ENCODE measurements at places on chromosomes 4 and X.

DNA sequence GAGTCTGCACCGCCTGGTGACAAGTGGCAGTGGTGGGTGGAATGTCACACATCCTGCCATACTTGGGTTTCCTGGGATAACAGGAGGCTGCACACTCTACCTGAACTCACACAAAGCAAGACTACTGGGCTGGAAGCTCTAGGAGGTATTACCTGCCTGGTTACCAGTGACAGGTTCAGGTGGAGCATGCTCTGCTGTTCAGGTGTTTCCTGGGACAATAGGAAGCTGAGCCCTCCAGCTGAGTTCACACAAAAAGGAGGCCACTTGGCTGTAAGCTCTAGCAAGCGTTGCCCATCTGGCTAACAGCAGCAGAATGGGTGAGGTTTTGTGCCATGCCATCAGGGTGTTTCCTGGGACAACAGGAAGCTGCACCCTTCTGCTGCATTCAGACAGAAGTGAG is 17.4 kb upstream of the UGT2B7 start:
- DNase-seq = no peak

- DNase-seq = no peak
Measured at GRCh38 chr4:17128268-17128667, 229.8 kb upstream of the LDB2 start.

- DNase-seq = no peak
Measured at GRCh38 chr4:110616238-110617074, 6.4 kb downstream of the PITX2 start.

- DNase-seq = no peak
Measured at GRCh38 chr4:163875327-163875726, 380.8 kb downstream of the TMA16 start.

DNA sequence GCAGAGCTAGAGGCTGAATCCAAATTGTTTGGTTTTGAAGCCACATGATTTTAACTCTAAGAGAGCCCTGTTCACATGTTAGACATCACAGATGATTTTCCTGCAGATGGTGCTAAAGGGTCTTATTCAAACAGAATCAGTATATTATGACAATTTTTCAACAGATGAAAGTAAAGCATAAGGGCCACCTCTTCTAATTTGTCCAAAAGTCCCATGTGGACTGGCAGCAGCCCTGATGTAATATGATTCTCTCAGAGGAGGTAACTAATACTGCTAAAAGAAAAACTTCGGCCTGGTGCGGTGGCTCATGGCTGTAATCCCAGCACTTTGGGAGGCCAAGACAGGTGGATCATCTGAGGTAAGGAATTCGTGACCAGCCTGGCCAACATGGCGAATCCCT is 26.0 kb upstream of the SETD7 start:
- DNase-seq = no peak

DNA sequence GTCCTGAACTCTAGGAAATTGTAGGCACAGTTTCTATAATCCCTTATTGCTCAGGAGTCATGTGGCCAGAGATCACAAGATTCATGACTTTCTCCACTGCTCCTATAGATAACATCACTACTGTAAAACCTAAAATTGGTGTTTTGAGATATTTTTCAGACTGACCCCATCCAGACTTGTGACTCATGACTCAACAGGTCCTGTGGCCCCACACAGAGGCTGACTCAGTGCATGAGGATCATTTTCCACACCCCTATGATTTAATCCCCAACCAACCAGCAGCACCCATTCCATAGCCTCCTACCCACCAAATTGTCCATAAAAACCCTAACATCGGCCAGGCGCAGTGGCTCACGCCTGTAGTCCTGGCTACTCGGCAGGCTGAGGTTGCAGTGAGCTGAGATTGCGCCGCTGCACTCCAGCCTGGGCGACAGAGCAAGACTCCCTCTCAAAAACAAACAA is 13.2 kb upstream of the XIAP start:
- DNase-seq = no peak

GRCh38 chr4:42637867-42638266 is 19.0 kb downstream of the ATP8A1 start:
- DNase-seq = no peak

DNA sequence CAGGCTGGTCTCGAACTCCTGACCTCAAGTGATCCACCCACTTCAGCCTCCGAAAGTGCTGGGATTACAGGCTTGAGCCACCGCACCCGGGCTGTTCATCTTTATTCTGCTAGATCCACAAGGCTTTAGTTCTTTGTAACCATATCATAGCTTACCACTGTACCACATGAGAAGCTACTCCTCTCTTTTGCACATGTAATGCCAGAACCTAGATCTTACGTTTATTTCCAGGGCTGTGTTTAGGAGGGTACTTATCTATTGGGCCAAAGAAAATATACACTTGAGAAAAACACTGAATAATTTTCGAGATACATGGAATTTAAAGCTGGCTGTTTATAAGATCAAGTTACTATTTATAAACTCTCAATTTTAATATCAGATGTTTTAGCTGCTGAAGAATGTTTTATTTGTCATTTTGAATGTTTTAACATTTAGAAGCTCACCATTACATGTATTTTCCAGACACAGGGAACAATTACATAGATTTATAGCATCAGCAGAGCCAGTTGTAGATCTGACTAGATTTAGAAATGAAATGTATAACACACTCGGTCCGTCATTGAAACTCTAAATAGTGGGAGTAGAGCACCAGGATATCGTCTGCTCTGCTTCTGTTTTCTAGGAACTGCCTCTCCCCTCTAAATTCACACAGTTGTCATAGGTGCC is 155.3 kb upstream of the HAND2 start:
- no peak for DNase-seq

DNA sequence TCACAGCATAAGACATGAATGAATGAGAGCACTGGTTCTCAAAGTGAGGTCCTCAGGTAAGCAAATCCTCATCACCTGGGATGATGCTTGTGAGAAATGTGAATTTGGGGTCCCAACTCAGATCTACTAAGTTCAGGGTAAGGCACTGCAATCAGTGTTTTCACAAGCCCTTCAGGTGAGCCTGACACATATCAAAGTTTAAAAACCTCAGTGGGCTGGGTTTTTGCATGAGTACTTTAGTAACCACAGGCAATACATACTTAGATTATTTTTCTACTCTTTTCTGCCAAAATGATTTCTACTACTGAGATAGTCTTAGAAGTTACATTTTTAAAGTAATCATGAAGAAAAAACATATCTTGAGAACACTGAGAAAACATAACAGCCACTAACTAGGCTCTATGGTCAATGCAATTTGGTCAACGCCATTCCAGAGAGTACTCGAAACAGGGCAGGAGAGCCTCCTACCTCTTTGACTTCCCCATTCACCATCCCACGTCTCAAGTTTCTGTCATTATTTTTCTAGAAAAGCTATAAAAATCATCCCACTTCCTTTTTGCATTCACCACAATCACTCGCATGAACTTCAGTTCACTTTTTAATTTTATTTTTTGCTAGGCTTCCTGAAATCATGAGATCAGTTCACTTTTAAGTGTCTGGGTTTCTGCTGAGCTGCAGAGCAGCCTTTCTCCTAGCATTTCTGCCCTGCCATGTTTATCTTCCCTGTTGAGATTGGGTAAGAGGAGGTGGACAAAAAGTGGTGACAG is 73.8 kb downstream of the MFAP3L start:
- no peak for DNase-seq

Data from iPS DF 19.7 (cell line).